Hair follicular keratinocyte (primary cell): ENCODE measurements at places on chromosomes 2 and 18. TPM values are rescaled to one million over a fixed set of nuclear protein-coding genes. Genes with fewer than 3 reads are reported as not detected.

Gene PLGLB1
- total RNA-seq, result 0.55 and 0.57 TPM in 2 replicates

Gene SLC11A1
- total RNA-seq, result 0.08 TPM in 1 of 2 replicates, not detected in the other

Gene DDX1
- 60.8 and 73.8 TPM in 2 replicates for total RNA-seq

Gene MEP1B
- total RNA-seq, result not detected in 2 replicates

Gene STAT4
- total RNA-seq, result 1.0 and 4.5 TPM in 2 replicates

Gene TEKT4
- not detected in 2 replicates for total RNA-seq

Gene TMEM37
- total RNA-seq, result 0.19 TPM in 1 of 2 replicates, not detected in the other

Gene STPG4
- total RNA-seq, result not detected in 2 replicates

Gene PID1
- 7.8 and 9.6 TPM in 2 replicates for total RNA-seq

Gene SPP2
- total RNA-seq, result not detected in 2 replicates

Gene RAPGEF4
- 0.55 and 1.8 TPM in 2 replicates for total RNA-seq

Gene RTP5
- total RNA-seq, result not detected in 2 replicates

Gene VWA3B
- 0.08 and 0.16 TPM in 2 replicates for total RNA-seq

Gene FBXO15
- total RNA-seq, result not detected in 2 replicates
